NCI-H748 treated with DMSO at 0.1 percent for 48 hours (cell line): ENCODE measurements at places on chromosomes 12 and 14.
A peak's percentile ranks its signal among the peaks of the same experiment; 100 is the strongest.

DNA sequence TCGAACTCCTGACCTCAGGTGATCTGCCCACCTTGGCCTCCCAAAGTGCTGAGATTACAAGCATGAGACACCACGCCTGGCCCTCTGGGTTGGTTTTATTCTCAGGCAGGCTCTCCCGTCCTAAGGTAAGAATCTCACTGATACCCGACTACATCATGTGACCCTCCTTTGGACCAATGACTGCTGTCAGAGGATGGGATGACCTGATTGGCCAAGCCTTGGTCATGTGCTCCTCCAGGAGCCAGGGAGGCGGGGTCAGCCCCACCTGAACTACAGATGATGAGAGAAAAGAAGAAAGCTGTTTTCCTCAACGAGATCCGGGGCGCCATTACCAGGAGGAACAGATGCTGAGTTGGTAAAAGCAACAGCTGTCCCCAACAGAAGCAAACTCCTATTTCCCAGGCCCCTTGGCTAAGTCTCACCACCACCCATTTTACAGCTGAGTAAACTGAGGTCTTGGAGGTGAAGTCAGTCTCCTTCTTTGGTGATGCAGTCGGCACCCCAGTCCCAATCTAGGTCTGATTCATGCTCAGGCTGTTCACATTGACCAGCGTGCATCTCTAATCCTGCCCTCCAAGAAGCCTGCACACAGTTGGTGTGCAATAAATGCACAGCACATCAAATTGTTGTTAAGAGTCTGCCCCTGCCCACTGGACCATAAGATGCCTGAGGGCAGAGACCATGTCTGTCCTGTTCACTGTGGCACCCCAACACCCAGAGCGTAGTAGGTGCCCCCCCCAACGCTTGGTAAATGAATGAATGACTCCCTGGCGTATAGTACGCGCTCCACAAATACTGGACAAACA lies 118.8 kb downstream of the SCARB1 start:
- no peak for DNase-seq

GRCh38 chr14:59310633-59311032 lies 122.2 kb downstream of the DAAM1 start:
- no peak for DNase-seq

DNA sequence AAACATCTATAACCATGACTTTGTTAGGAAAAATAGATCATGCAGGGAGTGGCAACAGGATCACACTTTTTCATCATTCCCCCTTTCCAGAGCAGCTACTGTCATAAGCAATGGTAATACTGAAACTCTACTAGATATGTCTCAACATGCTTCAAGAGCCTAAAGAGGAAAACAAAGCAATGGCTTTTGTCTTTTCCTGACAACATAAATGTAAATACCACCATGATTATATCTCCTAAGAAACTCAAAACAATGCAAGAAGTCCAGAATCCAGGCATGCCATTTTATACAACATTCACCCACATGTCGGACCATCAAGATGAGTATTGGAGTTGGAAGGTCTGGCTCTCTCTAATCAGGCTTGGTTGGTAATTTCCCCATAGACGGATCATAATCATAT lies 78.7 kb downstream of the KIF21A start:
- no peak for DNase-seq

- peak; percentile 33 for DNase-seq
These were observed 9.6 kb downstream of the OR6S1 start for GRCh38 chr14:20631880-20632389.

GRCh38 chr12:108468196-108468968 lies 46.7 kb upstream of the FICD start:
- DNase-seq: no peak

DNA sequence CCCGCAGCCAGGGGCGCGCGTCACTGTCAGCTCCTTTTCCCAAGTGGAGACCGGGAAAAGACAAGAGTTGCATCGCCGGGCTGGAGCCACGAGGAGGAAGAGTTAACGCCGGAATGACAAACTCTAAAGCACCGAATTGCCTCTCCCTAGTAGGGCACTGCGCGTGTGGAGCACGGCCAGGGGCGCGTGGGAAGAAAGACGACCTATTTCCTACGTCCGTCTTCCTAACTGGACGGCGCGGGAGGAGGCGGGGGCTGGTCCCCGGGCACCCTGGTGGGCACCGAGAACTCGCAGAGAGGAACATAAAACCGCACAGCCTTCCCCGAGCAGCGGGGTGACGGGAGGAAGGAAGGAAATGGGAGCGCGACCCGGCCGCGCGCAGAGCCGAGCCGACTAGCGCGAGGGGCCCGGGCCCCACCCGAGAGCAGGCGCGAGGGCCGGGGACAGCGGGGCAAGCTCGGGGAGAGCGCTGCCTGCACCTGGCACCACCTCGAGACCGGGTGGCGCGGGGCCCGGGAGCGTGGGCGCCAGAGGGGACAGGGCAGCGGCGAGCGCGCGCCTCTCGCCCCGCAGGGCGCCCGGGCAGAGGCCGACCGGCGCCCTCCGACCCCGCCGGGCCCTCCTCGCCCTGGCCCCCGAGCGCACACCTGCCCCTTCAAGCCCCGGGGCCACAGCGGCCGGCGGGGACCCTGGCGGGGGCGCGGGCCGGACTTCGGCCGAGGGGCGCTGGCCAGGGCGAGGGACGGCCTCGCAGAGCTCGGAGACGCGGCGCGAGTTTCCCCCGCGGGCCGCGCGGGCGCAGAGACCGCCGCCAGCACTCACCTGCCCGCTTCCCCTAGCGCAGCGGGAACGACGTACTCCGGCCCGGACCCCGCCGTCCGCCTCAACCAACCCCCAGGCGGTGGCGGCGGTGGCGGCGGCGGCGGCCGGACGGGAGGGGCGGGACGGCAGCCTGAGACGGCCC lies at the start of gene SETD3:
TSS of gene SETD3 (minus strand) at position 954 of the 964 bp plus-strand sequence. CDS start 15,054 bp downstream, outside the sequence.
- peak; percentile 27 for DNase-seq

DNA sequence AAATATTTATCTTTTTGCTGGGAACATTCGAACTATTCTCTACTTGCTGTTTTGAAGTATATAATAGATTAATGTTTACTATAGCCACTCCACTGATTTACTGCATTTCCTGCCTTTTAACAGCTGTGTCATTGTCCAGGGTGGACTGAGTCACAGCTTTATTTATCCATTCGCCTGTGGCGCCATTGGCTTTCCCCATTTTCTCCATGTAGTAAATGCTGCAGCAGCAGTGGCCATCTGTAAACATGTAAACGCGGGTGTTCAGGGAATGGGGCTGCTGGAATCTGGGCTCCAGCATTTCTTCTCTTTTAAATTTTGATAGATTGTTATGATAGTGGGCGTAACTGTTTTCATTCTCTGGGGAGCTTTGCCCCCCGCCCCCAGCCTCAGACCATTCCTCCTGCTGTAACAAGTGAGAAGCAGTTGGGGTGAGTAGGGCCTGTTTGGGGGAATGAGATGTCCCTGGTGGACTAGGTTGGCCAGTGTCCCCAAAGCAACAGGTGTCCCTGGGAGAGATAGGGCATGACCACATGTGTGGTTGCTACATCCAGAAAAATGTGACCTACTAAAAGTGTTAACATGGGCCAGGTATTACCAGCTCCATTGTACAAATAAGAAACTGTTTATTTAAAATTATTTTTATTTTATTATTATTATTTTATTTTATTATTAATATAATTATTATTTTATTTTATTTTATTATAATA lies 32.9 kb downstream of the RIN3 start:
- peak; percentile 68 for DNase-seq

DNA sequence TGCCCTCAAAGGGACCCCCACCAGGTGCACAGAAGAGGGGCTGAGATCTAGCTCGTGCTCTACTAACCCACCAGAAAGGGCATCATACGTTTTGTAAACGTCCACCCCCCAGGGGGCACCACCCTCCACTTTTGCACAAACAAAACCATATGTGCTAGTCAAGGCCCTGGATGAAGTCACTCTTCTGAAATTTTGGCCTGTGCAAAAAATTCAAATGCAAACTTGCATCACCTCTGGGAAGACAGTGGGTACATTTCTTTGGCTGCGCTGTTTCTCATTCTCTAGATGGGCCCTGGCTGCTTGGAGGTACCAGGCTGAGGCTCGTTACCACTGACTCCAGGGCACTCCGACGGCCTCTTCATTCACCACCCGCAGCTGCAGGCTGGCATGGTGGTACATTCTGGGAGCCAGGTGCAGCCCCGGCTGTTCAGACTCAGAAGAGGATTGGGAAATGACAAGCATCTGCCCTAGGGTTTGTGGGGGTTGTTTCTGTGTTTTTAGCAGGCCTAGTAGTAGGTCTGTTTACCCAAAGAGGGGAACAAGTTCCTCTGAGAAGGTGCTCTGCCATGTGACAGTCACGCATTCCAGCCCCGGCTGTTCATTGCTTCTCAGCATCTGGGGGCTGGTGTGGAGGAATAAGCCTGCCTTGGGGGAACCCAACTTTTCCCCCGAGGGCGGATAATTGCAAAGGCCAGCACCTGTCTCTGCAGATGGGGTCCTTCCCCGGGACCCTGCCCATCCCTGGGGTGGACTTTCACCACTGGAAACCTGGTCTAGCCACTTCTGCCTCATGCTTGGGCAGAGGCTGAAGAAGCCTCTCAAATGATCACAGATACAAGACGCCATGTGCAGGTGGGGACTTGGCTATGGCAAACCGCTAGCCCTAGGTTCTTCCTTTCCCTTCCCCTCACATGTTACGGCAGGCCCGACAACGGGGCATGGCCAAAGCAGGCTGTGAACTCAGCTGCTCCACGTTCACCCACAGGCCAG lies 147.6 kb downstream of the DPF3 start:
- no peak for DNase-seq

GRCh38 chr14:21917699-21918436 lies 244.2 kb upstream of the OR4E1 start:
- peak; percentile 5 for DNase-seq

DNA sequence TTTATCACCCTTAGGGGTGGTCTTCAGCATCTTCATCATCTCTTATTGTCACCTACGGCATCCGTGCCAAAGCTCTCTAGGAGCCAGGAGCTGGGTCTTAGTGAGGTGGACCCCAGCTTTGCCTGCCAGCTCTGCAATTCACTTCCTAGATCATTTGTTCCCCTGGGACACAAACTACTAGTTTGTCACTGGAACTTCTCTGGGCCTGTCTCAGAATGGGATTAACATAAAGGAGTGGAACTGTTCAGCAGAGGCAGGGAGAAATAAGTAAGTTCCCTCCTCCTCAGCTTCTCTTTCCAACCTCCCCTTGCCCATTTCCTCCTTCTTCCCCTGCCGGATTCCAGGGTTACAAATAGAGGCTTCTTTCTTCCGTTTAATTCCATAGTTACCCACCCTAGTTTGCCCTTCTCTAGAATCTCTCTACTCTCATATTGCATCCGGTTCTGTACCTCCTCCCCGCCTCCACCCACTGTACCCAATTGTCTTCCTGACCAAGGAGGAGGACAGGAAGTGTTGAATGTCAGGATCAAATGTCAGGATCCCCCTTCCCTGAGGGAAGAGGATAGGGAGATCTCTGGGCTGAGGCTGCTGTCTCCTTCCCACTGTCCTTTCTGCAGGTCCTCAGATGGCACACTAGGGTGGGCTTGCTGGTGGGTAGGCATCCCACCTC lies 25.0 kb downstream of the LARP4 start:
- no peak for DNase-seq

GRCh38 chr12:80156306-80156705 lies 57.0 kb downstream of the OTOGL start:
- no peak for DNase-seq

GRCh38 chr14:74552623-74553022 lies 59.1 kb downstream of the ISCA2 start:
- DNase-seq: no peak

DNA sequence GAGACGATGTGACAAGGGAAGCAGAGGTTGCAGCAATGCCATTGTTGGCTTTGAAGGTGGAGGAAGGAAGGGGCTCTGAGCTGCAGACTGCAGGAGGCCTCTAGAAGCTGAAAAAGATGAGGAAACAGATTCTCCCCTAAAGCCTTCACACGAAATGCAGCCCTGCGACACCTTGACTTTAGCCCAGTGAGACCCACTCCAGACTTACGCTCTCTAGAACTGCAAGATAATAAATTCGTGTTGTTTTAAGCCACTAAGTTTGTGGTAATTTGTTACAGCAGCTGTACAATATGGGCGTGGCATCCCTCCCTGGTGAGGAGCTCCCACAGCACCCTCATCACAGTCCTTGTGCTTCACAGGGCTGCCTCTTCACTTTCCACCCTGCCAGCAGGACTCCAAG lies 53.2 kb downstream of the GOLGA5 start:
- DNase-seq: peak; percentile 79
